ENCODE measurements at places on chromosomes 2 and 18.

GRCh38 chr18:57073501-57074187 is 73.2 kb upstream of the BOD1L2 start:
- no peak for DNase-seq

DNA sequence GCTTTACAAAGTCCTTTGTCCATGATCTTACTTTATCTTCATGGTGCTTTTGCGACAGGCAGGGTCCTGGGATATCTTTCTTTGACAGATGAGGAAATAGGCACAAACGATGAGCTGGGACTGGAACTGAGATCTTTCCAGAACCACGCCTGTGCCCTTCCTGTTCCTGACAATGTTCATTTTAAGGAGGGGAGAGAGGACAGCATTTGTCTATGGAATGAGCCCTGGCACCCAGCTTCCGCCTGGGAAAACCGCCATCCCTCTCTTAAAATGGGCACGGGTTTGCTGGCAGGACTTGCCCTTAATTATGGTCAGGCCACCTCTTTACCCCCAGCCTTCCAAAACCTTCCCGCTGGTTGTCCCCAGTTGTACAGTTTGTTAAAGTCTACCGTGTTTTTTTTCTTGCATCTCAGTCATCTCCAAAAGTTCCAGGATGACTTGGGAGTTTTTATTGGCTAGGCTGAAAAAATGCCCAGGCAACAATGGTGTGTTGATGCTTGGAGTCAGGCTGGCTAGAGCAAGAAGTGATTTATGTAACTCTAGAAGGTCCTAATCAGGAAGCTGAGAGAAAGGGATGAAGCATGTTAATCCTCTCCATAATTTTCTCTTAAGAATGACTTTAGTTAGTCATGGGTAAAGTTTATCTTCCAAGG is 264.9 kb upstream of the EPAS1 start:
- no peak for DNase-seq

GRCh38 chr2:108547606-108548005 is 13.3 kb downstream of the LIMS1 start:
- no peak for DNase-seq

DNA sequence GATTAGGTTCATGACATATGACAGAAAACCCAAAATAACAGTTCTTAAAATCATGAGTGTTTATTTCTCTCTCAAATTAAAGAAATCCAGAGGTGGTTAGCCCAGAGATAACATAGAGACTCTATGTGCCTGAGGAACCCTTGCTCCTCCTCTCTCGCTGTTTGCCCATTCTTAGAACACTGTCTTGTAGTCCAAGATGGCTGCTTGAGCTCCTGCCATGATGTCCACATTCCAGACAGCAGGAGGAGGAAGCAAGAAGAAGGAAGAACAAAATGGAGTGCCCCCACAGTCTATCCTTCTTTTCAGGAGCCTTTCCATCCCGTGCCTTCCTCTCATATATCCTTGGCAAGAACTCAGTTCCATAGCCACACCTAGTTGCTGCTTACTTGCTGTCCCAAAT is 13.9 kb upstream of the ST8SIA5 start:
- no peak for DNase-seq

- DNase-seq: no peak
These were observed 2.0 kb downstream of the INO80C start for GRCh38 chr18:35495536-35496314.

- peak; percentile 12 for DNase-seq
These were observed 215.4 kb downstream of the AFF3 start for GRCh38 chr2:99926986-99927385.

- DNase-seq: no peak
These were observed 71.0 kb downstream of the NGEF start for GRCh38 chr2:232941912-232942594.

DNA sequence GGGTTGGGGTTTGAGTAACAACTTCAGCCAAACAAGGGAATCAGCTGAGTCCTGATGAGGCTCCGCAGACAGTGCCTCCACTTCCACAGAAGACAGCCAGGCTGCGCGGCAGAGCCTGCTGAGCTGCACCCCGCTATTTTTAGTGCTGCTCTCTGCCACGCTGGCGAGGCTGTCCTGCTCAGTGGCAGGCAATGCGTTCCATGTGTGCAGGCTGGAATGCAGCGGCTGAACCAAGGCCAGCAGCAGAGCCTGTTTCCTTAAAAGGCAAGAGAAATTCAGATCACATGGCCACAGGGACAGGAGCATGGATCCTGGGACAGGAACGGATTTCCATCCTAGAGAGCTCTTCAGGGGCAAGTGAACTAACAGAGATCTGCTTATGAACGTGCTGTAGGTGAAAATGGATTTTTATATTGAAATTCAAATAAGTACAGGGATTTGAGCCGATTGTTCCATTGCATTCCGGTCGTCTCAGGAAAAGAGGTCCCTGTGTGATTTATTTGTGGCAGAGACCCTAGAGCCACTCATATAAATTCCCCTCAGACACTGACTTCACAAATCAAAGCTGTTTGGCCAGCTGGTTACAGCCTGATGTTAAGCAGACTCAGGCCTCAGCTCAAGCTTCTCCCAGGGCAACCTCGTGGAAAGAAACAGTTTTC is 98.7 kb downstream of the COL6A3 start:
- no peak for DNase-seq

DNA sequence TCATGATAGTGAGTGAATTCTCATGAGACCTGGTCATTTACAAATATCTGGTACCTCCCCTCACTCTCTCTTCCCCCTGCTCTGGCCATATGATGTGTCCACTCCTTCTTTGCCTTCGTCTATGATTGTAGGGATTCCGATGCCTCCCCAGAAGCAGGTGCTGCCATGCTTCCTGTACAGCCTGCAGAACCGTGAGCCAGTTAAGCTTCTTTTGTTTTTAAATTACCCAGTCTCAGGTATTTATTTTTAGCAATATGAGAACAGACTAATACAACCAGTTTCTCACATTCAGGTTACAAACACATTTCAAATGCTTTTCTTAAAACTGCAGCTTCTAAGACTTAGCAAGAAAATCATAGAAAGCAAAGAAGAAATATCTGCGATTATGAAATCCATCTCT is 321.2 kb upstream of the CDH7 start:
- no peak for DNase-seq

DNA sequence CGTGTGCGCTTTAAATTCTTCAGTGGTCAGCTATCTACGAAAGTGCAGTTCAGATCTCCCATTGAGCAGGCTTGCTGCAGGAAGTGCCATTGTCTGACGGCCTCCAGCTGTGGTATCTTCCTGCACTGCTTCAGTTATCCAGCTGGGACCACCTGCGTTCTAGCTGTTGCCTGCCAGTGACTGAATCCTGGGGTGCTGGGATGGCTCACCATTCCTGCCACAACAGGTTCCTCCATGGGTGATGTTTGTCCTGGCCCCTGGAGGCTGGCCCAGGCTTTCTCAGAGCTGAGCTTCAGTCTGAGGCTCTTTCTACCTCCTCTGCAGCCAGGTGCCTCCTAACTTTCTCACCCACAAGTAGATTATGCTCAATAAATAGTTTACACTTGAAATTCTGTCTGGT is 498.5 kb upstream of the HS6ST1 start:
- DNase-seq: no peak

GRCh38 chr18:53909668-53910067 is 314.8 kb downstream of the MBD2 start:
- DNase-seq: peak; percentile 50

- peak; percentile 84 for DNase-seq
These were observed 52.3 kb downstream of the RAB10 start for GRCh38 chr2:26086155-26086637.

DNA sequence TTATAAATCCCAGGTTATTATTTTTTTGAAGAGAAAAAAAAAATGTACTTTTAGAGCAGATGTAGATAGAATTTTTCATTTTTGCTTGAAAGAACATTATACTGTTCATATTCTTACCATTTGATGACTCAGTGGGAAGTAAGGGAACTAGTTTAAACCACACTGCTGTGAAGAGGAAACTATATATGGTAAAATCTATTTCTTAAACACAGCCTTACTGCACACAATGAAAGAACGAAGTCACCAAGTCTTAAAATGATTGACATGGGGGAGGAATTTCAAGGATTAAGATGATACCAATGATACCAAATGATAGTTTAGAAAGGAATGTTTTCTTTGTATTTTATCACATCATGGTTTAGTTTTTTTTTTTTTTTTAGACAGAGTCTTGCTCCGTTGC is 5.0 kb downstream of the ACTR2 start:
- DNase-seq: peak; percentile 83

DNA sequence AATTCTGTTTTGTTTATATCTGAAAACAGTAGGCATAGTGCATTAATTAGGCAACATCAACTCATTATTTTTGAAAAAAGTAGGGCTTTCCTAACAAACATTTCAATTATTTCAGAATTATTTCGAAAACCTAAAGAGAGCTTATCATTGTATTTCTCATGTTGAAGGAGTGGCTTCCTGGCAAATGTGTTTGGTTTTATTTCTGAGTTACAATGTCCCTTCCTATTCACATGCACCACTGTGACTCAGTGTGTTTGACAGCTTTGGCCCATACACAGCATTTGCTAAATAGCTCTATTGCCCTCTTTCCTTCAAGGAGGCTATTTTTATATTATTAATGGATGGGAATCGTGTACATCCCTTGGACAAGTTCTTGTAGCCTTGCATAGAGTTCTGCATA is 205.9 kb downstream of the PTGR3 start:
- peak; percentile 46 for DNase-seq

- DNase-seq: peak; percentile 87
These were observed 214.2 kb upstream of the ACVR2A start for GRCh38 chr2:147630585-147630984.

DNA sequence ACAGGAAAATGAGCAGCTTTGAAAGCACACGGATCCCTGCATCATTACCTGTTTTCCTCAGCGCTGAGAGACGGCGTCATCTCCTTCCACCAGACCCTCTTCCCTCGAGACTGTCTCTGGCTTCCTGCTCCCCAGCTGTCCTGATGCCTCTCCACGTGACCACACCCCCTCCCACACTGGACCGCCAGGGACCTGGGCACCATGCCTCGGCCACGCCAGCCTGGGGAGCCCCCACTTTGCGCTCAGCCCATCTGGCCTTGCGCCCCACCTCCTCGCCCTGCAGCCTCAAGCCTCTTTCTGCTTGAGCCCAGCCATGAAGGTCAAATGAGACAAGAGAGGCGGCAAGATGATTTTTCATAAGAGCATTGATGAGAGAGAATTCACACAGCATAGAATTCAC is 66.0 kb upstream of the ACKR3 start:
- DNase-seq: no peak

DNA sequence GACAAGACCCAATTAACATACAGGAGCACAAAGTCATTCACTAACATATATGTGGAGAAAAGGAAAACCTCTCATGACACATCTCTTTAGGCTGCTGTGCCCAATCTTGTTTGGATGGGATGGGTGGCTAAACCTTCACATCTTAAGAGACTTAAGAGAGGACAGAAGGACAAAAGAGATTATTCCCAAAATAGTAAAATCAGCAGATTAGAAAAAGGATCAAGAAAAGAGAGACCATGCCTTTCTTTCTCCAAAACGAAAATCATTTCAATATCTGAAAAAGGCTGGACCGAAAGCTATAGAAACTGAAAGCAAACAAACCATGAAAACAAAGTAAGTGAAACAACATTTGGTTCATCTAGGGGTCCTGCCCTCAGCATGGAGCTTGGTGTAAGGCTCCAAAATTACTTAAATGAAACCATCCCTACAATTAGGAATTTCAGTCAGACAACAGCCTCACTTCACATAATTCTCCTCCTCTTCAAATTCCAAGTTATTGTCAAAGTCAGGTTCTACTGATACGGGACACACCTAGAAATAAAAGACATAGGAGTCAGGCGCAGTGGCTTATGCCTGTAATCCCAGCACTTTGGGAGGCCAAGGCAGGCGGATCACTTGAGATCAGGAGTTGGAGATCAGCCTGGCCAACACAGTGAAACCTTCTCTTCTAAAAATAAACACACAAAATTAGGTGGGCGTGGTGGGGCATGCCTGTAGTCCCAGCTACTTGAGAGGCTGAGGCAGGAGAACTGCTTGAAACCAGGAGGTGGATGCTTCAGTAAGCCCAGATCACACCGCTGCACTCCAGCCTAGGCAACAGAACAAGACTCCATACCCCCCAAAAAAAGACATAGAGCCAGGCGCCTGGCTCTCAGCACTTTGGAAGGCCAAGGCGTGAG is 5.2 kb downstream of the STARD7 start:
- no peak for DNase-seq

GRCh38 chr2:189798312-189799029 is 14.2 kb downstream of the PMS1 start:
- DNase-seq: peak; percentile 61

DNA sequence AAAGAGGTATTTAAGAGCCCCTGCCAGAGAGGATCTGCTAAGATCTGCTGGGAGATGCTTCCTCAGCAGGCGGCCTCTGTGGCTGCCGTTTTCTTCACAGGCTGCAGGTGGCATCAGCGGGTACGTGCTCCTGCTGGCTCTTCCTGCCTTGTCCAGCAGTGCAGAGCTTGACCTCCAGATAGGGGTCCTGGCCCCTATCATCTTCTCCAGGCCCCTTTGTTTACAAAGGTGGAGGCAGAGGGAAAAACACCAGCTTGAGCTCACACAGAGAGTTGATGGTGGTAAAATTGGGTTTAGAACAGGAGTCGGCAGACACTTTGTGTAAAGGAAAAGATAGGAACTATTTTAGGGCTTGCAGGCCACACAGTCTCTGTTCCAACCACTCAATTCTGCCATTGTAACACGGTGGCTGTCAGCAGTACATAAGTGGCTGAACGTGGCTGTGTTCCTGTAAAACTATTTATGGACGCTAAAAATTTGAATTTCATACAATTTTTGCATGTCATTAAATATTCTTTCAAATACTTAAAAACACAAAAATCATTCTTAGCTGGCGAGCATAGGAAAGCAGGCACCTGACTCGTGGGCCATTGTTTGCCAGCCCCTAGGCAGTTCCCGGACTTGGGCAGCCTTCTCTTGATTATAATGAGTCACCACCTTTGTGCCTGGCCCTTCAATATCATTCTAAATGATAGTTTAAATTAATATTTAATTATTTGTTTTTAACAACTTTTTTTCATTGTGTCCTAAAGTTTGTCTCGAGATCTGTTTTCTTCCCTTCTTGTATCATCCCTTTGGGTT is 98.2 kb upstream of the B3GNT7 start:
- DNase-seq: peak; percentile 78

DNA sequence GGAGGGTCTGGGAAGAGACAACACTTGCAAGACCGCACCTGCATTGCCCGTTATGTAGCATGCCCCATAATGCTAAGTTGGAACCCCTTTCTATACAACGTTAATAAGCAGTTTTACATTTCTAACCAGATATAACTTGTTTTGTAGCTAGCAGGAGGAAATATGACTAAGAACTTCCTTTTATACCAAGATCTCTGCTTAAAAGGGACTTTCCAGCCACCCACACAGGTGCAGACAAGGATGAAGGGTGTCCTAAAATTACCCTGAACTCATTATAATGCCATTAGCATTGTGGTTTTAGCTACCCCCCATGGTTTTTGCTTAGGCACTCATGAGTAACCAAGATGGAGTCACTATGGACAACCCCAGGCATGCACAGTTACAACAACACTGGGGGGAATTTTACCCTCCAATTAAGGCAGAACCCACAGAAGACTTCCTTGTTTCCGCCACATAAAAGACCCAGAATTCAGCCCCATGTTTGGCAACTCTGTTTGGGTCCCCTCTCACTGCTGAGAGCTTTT is 362.8 kb downstream of the CBLN2 start:
- DNase-seq: peak; percentile 20
